Left forelimb (tissue), 1 donor: ENCODE measurements at places on chromosomes 6 and 20.

GRCh38 chr6:13508711-13509705 lies 21.6 kb upstream of the GFOD1 start:
- DNase-seq: no peak

GRCh38 chr6:2890976-2891767 lies 11.9 kb downstream of the SERPINB9 start:
- no peak for DNase-seq

DNA sequence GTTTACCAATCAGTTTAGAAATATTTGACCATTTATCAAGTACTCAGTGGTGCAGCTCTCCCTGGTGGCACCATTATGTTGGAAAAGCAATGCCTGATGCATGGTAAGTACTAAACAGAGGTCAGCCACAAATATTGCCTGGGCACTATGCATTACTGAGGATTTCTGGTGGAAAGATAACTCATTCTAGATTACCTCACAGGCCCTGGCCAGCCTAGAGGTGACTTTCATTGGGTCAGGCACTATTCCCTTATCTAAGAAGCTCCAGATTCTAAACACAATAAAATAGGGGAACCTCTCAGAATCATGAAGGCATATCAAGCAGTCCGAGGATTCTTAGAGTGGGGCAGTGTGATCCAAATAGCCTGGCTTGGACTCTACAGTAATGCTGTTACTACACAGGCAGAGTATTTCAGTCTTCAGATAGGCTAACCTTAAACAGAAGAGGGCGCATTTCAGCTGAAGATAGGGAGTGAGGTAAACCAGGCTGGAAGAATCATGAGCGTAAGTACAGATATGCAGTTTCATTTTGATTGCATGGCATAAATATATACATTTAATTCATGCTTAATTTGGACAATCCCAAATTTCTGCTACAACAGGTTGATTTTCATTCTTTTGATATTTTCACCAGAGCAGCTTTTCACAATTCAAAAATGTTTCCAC lies 12.1 kb downstream of the LGSN start:
- no peak for DNase-seq

- DNase-seq: no peak
Observed at GRCh38 chr6:70379473-70380013, 33.8 kb upstream of the FAM135A start.

DNA sequence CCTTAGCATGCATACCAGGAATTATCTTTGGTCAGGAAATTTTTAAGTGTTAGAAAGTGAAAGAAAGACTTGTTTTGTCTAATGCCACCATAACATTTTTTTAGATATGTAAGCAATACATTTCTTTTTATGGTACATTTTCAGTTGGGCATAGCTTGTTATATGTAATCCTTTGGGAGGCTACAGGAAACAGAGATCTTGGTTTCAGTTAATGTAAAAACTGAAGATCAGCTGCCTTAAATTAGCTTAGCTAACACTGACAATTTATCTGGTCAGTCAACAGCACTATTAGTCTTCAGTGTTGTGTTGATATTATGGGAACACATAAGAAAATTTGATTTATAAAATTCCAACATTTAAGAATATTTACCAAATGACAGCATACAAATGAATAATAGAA lies 78.6 kb upstream of the SMIM8 start:
- no peak for DNase-seq

GRCh38 chr6:3473773-3474172 lies 16.9 kb upstream of the SLC22A23 start:
- DNase-seq: no peak

GRCh38 chr6:149438855-149439254 lies 38.8 kb downstream of the SUMO4 start:
- DNase-seq: no peak

GRCh38 chr20:17893445-17893844 lies 75.1 kb downstream of the SNX5 start:
- DNase-seq: no peak
